Right hindlimb (tissue), 1 donor: ENCODE measurements at places on chromosomes 7 and 10.

- DNase-seq, result no peak
Observed at GRCh38 chr7:133315332-133316040, 62.6 kb downstream of the EXOC4 start.

- no peak for DNase-seq
Observed at GRCh38 chr10:109103278-109103677, 820.0 kb downstream of the XPNPEP1 start.

- DNase-seq, result no peak
Observed at GRCh38 chr7:142896151-142896550, 10.6 kb upstream of the TRPV6 start.

DNA sequence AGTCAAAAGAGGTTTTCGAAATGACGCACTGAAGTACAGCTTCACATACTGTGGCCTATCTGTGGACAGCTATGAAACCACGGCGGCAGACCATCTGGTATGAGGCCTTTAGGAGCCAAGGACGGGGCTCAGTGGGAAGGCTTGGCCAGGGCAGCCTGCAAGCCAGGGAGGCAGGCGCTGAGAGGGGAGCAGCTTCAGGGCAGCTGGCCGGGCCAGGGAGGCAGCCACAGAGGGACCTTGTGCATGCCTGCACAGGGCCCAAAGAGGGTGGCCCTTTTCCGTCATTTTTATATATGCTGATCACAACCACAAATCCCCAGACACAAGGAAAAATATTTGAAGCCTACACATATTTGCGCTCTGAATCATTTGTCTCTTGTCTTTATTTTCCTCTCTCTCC lies 13.5 kb downstream of the CALD1 start:
- DNase-seq, result peak; percentile 47

GRCh38 chr7:47453093-47454061 lies 128.5 kb downstream of the TNS3 start:
- peak; percentile 67 for DNase-seq

DNA sequence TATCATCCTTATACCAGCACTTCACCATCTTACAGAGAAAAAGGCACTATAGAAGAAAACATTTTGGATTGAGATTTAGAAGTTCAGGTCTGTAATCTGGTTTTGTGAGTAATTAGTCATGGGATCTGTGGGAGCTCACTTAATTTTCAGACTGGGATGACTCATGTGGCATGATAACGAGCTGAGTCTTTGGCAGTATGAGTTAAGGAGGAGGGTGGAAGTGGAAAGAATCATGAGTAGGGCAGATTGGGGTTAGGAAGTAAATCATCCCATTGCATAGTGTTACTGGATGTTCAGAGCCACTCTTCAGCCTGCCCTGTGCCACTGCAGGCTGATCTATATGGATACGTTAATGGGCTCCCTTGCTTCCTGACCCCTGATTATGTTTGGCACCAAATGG lies 64.9 kb downstream of the ZNF92 start:
- no peak for DNase-seq

DNA sequence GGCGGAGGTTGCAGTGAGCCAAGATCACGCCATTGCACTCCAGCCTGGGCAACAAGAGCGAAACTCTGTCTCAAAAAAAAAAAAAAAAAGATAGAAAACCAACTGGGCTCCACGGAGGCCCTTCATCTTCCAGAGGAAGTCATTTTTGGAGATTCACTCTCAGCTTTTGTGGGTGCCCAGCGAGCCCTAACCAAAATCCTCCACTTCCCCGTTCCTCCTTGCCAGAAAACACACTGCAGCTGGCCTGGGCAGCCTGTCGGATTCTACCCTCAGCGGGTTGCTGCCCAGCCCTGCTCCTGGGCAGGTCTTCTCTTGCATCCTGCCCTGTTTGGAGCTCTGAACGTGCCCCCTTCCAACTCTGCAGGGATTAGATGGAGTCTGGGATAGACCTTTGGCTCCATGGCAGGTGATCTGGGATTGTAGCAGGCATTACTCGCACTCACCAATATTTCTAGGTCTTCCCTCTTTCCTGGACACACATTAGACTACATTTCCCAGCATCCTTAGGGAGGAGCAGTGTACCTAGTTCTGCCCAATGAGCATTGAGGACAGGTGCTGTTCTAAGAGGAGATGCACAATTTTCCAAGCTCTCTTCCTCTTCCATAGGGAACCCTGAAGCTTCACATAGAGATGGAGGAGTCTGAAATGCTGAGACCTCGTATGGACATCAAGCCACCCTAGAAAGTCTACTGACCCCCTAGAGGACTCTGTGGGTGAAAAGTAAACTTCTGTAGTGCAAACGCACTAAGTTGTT lies 4.6 kb downstream of the GRID2IP start:
- DNase-seq, result no peak

GRCh38 chr10:79055892-79056291 lies 12.9 kb upstream of the ZMIZ1 start:
- peak; percentile 4 for DNase-seq

DNA sequence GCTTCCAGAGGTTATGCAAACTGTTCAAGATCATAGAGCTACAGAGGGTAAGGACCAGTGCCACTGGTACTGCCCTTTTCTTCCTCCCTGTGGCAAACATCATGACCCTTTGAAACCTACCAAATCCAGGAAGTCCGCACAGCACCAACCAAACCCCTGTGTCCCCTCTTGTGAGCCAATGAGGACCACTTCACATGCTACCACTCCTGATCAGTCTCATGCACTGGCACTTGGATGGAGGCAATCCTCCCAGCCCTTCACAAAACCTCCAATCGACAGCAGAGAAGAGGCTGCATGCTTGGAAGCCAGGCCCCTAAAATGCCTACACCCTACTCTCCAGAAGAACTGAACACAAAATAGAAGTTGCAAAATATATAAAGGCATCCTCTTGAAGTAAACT lies 248.0 kb downstream of the TNS3 start:
- no peak for DNase-seq

GRCh38 chr7:98168181-98168903 lies 42.9 kb upstream of the BHLHA15 start:
- peak; percentile 62 for DNase-seq

- DNase-seq, result no peak
Observed at GRCh38 chr7:16688249-16688648, 42.3 kb downstream of the BZW2 start.

- DNase-seq, result no peak
Observed at GRCh38 chr10:13308096-13308495, 8.2 kb upstream of the PHYH start.

DNA sequence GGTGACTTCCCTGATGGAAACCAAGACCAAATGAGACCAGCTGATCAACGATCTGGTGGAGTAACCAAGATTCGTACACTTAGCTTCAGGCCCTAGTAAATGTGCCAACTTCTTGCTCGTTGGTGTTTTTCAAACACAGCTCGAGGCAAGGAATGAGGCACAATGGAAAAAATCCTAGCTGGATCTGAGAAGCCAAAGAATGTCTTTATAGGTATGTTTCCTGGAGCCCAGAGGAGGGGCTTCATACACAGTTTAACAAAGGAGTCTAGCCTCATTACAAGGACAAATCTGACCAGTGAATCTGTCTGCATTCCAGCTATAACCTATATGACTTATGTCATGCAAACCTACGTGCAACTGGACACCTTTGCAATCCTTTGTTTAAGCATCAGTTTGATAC lies 3.7 kb downstream of the COL17A1 start:
- DNase-seq, result no peak

- DNase-seq, result no peak
Observed at GRCh38 chr7:44981035-44981706, 2.4 kb upstream of the MYO1G start.

- DNase-seq, result no peak
Observed at GRCh38 chr7:47965456-47965855, 14.0 kb downstream of the HUS1 start.

GRCh38 chr10:92735938-92736337 lies 46.2 kb downstream of the HHEX start:
- no peak for DNase-seq

DNA sequence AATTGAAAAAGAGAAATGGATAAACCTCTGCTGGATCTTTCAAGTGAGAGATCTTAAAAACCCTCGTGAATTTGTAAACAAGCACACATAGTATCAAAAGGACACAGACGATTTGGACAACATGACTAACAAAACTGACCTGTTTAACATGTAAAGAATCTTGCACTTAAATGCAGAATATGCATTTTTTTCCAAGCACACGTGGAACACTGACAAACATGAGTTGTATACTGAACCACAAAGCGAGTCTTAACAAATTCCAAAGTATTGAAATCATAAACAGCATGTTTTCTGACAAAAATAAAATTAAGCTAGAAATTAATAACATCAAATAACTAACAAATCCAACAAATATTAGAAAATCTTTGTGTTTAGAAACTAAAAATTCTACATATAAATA lies 65.0 kb upstream of the ZNF746 start:
- DNase-seq, result no peak

GRCh38 chr10:125659071-125659470 lies 23.9 kb downstream of the TEX36 start:
- DNase-seq, result no peak

GRCh38 chr7:27871866-27872265 lies 131.9 kb downstream of the TAX1BP1 start:
- DNase-seq, result no peak

- no peak for DNase-seq
Observed at GRCh38 chr10:112052166-112052565, 131.4 kb downstream of the GPAM start.

GRCh38 chr10:132774902-132775863 lies 10.8 kb downstream of the NKX6-2 start:
- no peak for DNase-seq

DNA sequence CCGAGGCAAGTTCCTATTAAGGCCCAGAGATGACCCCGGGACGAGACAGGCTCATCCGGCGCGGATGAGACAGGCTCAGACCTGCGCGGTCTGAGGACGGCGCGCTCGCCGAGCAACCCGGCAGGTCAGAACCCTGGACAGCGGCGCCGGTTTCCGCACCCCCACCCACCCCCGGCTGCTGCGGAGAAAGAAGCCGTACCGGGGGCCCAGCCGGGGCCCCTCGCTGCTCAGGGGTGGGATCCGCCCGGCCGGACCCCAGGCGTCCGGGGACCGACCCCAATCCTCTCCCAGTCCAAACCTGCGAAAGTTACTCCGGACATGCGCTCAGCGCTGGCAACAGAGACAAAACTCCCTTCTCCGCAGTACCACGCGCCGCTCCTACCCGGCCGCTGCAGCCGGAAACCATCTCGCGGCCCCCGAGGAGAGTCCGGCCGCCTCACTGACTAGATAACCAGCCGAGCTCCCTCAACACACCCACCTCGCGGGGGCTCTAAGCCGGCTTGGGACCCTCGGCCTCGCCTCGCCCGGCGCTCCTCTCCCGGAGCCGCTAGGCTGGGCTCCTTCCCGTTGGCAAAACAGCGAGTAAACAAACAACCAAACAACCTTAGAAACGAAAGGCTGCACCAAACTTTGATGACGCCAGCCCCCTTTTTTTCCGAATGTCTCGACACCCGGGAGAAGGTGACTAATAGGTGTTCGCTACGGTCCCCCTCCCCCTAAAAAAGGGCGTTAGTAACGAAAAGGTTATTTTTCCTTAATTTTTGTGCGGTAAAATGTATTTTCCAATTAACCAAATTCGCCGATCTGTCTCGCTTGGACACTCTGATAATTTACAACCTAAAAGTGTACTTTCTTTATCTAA lies 2.3 kb upstream of the DRGX start:
- DNase-seq, result peak; percentile 69

DNA sequence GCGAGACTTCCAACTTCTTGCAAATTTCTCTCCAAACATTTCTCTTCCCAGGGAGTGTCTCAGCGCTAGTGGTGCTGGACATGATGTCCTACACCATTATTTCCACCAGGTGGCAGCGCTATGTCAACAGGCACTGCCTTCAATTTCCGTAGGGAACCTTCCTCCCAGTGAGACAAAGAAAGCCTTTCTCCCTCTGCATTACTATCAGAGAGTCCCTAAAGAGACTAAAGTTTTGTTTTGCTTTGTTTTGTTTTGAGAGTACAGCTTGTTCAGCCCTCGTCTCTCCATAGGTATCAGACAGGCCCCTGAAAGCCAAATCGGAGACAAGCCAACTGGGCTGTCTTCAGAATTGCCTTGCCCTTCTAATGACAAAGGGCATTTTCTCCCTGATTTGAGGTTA lies 44.2 kb upstream of the GGCT start:
- peak; percentile 65 for DNase-seq
